Uterus (tissue), 4 donors: ENCODE measurements at places on chromosomes 7 and 10. TPM values are rescaled to one million over a fixed set of nuclear protein-coding genes. Genes with fewer than 3 reads are reported as not detected.
A peak's percentile ranks its signal among the peaks of the same experiment; 100 is the strongest.

The PRSS37 gene
- not detected for total RNA-seq

The ITPRIP gene
- total RNA-seq: 32.6 TPM

- no peak for DNase-seq
Observed at GRCh38 chr10:113027230-113027573, 77.2 kb downstream of the TCF7L2 start.

- DNase-seq: no peak
Observed at GRCh38 chr10:62491597-62491996, 117.4 kb downstream of the ZNF365 start.

GRCh38 chr7:375901-376305 lies 85.9 kb downstream of the FOXL3 start:
- DNase-seq: no peak

The CPED1 gene
- total RNA-seq: 51.0 TPM

DNA sequence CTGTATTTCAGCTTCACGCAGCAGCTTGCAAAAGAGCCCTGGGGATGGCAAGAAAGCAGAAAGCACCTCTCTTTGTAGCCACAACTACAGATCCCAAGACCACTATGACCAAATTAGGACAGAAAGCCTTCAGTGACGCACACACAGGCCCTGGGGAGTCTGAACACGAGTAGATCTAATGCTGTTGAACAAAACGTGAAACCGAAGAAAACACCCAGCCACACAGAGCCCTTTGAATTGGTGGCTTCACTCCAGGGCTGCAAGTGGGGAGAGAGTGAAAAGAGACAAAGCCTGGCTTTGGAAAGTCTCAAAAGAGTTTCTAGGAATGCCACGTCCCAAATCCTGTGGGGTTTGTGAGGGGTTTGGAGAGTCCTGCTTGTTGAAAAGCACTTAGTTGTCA lies 28.4 kb downstream of the PLXNA4 start:
- no peak for DNase-seq

DNA sequence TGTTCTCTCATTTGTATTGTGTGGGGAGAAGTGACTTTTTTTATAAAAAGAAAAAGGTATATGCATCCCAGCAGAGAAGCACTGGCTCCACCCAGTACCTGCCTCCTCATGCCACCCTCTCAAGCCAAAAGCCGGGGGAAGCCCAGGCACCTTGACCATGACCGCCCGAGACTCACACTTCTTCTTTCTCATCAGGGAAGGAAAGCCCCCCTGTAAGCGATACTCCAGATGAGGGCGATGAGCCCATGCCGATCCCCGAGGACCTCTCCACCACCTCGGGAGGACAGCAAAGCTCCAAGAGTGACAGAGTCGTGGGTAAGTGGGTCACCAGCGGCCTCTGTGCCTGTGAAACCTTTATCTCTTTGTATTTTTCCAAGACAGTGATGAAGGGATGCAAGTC lies 22.9 kb downstream of the IKZF1 start:
- no peak for DNase-seq

DNA sequence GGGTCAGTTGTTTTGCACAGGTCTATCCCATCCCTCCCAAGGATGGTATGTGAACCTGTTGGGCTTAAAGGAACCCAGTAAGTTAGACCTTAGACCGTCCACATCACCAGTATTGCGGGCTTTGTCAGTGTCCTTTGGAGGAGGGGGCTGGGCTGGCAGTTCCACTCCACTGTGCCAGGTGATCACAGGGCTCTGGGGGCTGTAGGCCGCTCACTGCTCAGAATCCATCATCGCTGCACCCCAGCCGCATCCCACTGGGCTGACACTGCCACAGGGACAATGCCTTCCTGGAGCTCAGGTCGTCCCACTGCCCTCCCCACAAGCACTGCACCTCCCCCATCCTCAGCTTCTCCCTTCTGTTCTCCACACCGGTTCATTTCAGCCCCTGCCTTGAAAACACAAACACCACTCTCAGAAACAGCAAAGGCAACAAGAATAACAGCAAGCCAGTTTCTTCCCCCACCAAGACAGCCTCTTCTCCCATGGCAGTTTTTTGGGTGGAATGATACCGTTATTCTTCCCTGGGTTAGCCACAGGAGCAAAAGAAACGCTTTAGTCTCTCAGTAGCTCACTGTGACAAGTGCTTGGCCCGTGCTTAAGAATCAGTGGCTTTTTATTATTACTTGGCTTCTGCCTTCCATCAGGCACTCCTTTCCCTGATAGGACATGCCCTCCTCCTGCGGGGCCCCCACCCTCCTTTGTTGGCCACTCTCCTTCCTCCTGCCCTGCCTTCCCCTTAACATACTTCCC lies 111.2 kb downstream of the GRK5 start:
- DNase-seq: no peak

The ACSM6 gene
- not detected for total RNA-seq

DNA sequence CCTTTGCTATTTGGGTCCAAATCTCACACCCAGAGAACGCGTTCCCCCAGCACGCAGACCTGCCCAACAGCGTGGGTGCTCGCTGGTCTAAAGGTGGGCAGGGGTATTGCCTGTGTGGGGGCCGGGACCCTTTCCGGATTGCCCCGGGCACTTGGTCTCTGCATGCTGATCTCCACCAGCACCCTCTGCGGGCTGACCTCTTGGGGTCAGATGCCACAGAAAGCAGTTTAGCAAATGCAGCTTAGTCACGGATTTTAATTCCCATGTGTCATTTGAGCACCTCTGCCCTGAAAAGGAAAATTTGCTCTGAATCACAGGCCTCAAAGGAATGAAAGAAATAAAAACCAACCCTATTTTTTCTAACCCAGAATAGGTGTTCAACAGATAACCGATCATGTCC lies 46.7 kb downstream of the PKD1L1 start:
- no peak for DNase-seq

- DNase-seq: peak; percentile 69
Observed at GRCh38 chr10:4081685-4082111, 296.7 kb upstream of the KLF6 start.

GRCh38 chr7:106659166-106659962 lies 1.6 kb downstream of the CCDC71L start:
- no peak for DNase-seq

DNA sequence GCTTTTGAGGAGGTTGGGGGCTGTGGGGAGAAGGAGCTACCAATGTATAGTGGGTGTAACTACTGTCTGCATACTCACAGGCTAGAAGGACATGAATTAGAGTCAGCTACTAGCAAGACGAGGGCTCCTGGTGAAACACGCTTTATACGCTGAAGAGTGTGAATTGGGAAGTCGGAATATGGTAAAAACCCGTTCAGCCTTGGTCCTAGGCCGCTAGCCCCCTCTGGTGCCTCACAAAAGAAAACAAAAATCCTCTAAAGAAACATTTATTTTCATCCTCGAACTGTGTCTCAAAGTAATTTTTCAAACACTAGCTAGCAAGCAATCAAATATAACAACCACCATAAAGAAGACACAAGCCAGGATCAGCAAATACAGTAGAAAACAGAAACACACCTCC lies 338.1 kb upstream of the SEMA3C start:
- no peak for DNase-seq
